ENCODE measurements at places on chromosomes 3 and 15.

- no peak for DNase-seq
Measured at GRCh38 chr3:102017784-102018183, 168.5 kb downstream of the NFKBIZ start.

DNA sequence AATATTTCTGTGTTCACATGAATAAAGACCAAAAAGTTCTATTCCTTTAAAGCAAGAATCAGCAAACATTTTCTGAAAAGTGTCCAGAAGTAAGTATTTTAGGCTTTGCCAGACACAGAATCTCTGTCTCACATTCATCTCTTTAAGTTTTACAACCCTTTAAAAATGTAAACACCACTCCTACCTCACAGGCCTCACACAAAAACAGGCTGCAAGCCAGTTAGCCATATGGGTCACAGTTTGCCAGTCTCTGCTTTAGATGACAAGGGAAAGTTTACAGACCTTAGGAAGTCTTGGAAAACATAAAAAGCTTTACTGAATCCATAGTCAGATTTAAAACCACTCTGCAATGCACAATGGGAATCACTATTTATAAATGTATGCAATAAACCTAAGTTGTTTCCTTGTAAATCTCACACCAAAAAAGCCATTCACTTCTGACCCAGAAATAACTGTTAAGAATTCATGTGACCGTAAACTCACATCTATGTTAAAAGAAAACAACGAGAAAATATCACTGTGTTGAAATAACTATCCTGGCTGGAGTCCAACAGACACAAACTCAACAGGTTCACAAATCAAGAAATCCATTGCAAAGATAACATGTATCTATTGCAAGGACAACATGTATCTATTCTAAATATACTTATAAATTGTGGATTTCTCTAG, 308.2 kb downstream of the ULK4 start:
- DNase-seq, result no peak

GRCh38 chr3:32821686-32822296, 4.0 kb downstream of the TRIM71 start:
- DNase-seq, result no peak

GRCh38 chr3:126482503-126483255, 7.0 kb upstream of the ZXDC start:
- no peak for DNase-seq
